ENCODE measurements at places on chromosomes 1 and 21.

DNA sequence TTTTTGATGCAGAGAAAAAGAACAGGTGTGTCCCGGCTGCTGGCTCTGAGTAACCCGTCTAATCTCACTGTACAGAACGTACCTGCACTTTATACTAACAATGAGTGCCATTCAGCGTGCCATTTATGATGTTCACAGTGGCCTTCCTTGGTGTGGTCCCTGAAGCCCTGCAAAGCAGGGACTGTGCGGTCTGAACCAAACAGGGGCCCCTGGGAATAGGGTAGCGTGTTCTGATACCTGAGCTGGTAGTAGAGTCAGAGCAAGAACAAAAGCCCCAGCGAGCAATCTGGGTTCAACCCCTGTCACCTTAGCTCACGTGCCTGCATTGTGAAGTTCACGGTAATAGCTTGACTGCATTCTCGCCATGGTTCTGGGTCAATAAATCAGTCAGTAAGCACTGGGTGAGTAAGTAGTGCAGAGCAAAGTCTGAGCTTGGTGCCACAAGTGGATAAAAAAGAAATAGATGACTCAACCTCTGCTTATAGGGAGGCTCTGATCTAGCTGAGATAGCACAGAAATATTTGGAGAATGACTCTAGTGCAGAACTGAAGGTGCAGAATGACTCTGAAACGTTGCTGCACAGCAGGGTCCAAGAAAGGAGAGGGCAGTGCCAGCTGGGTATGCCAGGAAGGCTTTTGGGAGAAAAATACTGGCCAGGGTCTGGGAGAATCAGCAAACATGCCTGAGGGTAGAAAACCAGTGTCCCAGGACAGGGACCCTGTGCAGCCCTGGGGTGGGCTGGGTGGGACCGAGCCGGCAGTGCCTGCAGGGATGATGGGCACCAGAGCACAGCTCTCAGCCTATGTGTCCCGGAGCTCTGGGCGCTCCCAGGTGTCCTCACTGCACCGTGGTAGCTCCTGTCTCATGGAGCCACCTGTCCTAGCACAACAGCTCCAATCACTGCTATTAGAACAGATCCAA, 125.9 kb downstream of the RHOU start:
- DNase-seq, result no peak

DNA sequence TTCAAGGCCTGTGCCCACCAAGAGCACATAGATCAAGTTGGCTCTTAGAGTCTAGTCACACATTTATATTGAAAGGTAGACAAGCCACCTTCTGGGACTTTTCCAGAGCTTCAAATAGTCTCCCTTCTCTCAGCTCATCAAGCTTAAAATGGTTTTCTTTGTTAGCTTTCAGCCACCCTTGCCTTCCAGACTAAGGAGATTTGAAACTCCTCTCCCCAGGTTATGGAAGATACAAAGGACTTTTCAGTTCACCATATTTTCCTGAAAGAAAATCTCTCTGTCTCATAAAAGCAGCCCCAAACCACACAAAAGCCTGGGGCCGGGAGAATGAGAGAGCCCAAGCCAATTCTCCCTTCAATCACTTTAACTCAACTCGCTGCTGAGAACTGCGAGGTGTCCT, 134.1 kb downstream of the ZC3H11B start:
- DNase-seq, result no peak

GRCh38 chr1:36119456-36119855, 5.6 kb downstream of the COL8A2 start:
- no peak for DNase-seq

- peak; percentile 71 for DNase-seq
Measured at GRCh38 chr21:36966066-36966820, at the start of gene HLCS. TSS of gene HLCS (minus strand) at chr21:36966669. CDS start at chr21:36966638, 31 bp downstream.

GRCh38 chr1:185936641-185937040, 202.4 kb downstream of the HMCN1 start:
- DNase-seq, result no peak

- DNase-seq, result no peak
Measured at GRCh38 chr1:17929224-17929623, 174.1 kb downstream of the ACTL8 start.

DNA sequence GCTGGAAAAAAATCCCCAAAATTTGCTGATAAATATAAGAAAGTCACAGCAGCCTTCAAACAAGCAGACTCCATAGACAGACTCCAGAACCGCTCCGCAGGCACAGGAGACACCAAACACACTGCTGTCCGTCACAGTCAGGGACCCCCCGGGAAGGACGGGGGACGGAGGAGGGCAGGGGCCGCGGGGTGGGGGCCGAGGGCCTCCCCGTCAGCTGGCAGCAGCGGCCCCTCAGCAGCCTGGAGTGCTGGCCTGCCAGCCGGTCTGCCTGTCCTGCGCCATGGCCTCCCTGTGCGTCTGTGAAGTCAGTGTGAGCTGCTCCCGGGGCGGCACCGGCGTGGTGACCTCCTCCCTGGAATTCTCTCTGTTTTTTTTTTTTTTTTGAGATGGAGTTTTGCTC, 10.1 kb upstream of the C1orf159 start:
- DNase-seq, result no peak

- DNase-seq, result no peak
Measured at GRCh38 chr1:113751114-113751513, 8.2 kb downstream of the PHTF1 start.
